ENCODE measurements at places on chromosomes 3 and 15.

DNA sequence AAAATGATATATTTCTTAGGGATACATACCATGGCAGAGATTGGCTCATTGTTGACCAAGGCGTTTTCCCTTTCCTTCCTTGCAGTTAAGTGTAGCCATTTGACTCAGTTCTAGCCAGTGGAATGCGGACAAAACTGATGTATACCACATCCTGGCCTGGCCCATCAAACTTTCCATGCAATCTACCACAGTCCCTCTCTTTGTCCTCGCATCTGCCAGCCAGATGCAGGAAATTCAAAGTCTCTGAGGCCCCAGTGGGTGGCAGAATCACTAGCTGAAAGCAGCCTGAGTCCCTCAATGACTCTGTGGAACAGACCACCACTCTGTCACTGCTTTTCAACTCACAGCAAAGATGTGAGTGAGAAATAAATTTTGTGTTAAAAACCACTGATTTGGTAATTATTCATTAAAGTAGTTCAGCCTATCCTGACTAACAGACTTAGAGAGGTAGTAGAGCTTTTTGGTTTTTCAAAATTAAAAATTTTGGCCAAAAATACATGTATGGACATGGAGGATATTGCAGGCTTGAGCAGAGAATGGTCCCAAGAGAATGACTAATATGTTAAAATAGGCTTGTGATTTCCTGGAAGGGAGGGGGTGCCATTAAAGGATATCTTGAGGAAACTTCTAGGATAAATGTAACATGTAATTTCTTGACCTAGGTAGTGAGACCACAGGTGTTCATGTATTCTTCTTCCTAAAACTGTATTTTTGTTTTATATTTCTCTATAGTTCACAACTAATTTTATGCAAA, 10.9 kb downstream of the LRRFIP2 start:
- DNase-seq = peak; percentile 20

DNA sequence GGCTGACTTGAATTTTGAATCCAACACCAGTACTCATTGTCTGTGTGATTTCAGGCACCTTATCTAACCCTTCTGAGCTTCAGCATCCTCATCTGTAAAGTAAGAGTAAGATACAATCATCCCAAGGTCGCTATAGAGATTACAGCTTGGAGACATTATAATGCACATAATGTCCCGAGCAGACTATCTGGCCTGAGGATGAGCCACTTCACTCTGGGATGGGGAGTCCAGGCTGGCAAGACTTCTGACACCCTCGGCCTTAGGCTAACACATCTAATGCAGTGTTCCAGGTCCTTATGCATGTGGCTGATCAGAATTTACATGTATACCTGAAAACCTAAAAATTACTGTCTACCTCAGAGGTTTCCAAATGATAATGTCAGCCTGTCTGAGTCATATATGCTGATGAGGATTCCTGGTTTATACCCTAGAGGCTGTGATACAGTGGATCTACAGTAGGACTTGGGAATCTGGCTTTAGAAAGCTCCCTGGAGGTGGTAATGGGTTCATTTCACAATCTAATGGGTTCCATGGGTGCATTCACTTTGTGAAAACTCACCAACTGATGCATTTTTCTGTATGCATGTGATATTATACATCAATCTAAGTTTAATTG, 229.0 kb upstream of the SLCO3A1 start:
- DNase-seq = no peak

GRCh38 chr3:79521221-79521848, 246.5 kb downstream of the ROBO1 start:
- peak; percentile 21 for DNase-seq

- DNase-seq = no peak
Observed at GRCh38 chr3:135125171-135125801, 330.2 kb downstream of the EPHB1 start.

DNA sequence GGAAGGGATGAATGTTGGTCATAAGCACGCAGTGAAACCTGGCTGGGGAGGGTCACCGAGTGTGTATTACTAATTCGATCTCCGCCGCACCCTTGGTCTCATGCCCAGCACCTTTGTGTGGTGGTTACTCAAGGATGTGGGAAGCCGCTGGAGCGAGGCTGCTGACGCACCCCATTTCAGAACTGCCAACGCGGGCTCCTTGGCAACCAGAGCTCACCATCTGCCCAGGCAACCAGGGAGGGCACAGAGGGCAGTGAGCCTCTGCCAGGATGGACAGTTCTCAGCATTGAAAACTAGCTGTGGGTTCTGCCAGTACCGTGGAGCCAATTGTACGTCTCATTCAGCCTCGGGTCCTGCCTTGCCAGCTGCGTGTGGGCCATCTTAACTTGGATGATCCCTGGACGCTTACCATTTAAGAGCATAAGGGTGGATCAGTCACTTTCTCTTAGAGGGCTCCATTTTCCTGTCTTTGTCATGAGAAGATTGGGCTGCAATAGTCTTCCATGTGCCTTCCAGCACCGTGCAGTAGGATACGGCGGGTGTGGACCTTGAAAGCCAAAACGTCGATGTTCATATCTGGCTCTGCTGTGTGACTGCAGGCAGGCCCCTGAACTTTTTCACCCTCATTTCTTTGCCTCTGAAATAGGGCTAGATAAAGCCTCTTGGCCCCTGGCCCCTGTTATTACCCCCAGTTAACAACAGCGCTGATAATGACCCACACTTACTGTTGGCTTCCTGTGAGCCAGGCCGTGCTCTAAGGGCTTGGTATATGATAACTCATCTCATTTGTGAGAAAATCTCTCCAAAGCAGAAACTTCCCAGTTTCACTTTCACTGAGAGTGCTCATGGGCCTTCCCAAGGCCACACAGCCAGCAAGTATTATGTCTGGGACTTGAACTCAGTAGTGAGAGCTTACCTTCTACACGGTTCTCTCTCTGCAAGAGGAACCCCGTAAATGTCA, 238.8 kb downstream of the OPA1 start:
- no peak for DNase-seq

DNA sequence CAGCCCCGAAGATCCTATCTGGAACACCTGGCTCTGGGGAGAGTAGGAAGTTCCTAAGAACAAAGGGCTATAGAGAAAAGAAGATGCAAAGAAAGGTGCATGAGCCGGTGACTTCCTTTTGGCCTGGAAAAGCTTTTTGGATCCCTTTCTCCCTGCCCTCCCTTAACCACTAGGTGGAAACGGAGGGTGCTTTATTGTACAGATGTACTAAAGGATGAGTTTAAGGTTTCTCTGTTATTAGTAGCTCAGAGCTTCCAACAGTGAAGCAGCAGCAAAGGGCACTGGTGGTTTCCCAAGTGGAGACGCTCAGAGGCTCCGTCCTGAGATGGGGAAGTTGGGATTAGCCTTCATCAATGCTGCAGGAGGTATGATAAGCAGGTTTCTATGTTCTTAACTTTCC, 5.9 kb upstream of the ADGRG7 start:
- peak; percentile 40 for DNase-seq

DNA sequence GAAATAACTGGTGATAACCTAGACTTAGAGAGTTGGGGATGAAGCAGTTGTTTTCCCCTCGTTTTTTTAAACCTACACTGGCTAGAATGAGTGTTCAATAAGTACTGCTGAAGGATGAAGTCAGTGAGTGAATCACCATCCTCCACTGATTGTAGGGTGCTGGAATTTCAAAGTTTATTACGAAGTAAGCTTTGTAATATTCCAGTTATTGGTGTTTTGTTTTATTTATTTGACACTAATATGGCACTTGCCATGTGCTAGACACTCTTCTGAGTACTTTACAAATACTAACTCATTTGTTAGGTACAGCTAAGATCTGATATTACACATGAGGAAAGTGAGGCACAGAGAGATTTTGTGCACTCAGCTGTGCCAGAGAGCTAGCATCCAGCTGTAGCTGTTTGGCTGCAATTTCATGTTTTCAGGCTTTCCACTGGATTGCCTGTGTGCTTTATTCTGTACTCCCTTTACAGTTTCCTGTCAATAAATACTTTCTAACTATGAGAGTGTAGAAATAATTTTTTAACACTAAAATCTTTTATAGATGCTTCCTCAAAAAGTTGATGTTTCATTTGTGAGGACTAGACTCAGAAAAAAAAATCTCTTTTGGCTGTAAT, 5.8 kb downstream of the MAP2K5 start:
- DNase-seq = no peak
